T-helper 9 cell (primary cell): ENCODE measurements at places on chromosomes 1 and 21.

- DNase-seq: no peak
Measured at GRCh38 chr1:186303911-186304310, 71.1 kb downstream of the TPR start.

- DNase-seq: no peak
Measured at GRCh38 chr1:41639332-41639936, 155.0 kb upstream of the EDN2 start.

- DNase-seq: no peak
Measured at GRCh38 chr1:58996341-58997059, 212.7 kb upstream of the JUN start.

DNA sequence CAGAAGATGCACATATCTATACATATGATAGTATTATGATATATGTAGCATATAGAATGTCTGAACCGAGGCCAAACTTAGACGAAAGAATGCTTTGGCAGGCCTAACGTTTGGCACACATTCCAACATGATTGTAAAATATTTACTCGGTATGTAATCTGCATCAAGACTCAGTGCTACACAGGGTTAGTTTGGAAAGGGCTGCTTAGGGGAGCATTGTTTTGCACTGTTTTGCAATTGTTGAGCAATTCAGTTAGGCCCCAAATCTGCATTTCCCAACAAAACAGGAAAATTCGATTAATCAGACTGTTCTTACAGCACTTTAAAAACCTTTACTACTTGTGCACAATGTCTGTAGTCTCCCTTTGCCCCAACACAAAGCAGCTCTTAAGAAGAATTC is 216.0 kb upstream of the NEGR1 start:
- DNase-seq: no peak

DNA sequence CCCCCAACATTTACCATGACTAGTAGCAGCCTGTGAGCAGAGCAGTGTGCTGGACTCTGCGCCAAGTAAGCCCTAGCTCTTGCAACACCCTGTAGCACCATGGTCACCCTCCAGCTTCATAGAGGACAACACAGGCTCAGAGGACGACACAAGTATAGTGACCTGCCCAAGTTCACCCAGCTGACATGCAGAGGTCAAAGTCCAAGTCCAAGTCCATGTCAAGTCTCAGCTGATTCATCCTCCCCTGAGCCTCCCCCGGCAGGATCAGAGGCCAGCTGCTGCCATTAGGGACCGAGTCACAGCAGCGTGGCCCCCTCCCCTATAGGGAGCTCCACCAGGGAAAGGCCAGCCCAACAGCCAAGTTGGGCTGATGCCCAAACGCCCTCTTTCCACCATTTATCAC is 15.9 kb downstream of the SDC3 start:
- DNase-seq: no peak

GRCh38 chr1:25501235-25502058 is 42.0 kb upstream of the LDLRAP1 start:
- DNase-seq: no peak

DNA sequence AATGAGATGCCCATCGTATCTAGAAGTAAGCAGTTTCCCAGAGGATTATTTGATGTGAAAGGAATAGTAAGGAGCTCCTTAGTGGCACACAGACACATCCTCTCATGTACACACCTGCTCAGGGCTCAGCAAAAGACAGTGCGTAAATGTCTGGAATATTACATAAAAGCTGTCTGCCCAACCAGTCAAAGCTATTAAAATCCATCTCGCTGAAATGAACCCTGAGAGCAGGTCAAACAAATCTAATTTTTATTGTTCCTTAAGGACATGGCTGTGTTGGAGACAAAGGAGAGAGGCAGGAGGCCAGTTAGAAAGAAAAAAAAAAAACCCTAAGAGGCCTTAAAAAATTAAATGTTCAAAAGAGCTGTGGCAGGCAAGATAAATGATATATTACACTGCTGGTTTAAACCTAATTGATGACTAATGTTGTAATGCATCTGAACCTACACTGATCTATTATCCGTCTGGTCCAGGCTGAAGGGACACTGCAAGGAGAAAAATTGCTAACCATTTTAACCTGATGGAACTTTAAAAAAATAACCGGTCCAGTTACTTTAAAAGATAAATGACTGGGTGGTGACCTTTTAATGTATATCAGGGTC is 58.5 kb upstream of the FGGY start:
- DNase-seq: no peak

GRCh38 chr1:1262071-1262470 is 11.6 kb downstream of the UBE2J2 start:
- DNase-seq: no peak

DNA sequence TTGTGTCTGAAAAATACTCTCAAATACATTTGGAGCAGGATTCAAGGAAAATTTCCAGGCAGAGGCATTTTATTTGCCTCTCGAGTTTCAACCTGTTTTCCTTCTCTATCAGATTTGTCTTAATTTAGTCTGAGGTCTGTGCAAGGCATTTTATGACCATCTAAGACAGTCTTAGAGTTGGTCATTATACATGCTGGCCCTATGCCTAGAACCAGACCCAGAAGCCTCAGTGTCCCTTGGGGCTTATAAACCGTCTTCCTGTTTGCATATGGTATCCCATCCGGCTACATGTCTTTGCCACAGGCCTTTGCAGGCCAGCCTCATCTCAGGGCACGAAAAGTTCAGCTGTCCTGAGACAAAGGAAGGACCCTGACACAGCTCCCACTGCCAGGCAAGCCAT is 346.1 kb downstream of the SIPA1L2 start:
- DNase-seq: no peak

DNA sequence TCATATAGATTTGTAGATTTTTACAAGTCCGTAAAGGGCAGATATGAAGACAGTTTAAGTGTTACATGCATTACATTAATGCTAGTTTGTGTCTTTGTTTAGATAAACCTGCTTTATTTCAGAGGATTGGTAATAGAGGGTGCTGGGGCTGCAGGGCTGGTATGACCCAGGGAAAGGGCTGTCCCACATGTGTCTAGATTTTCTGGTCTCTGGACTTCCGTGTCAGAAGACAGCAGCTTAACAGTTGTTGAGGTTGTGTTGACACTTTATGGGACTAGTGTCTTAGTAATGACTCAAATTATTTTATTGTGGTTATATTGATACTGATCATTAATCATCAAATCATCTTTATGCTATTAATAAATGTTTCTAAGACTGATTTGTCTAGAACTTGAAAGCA is 10.1 kb downstream of the PRDM2 start:
- DNase-seq: no peak

- no peak for DNase-seq
Measured at GRCh38 chr1:210457568-210457967, 128.9 kb downstream of the HHAT start.

DNA sequence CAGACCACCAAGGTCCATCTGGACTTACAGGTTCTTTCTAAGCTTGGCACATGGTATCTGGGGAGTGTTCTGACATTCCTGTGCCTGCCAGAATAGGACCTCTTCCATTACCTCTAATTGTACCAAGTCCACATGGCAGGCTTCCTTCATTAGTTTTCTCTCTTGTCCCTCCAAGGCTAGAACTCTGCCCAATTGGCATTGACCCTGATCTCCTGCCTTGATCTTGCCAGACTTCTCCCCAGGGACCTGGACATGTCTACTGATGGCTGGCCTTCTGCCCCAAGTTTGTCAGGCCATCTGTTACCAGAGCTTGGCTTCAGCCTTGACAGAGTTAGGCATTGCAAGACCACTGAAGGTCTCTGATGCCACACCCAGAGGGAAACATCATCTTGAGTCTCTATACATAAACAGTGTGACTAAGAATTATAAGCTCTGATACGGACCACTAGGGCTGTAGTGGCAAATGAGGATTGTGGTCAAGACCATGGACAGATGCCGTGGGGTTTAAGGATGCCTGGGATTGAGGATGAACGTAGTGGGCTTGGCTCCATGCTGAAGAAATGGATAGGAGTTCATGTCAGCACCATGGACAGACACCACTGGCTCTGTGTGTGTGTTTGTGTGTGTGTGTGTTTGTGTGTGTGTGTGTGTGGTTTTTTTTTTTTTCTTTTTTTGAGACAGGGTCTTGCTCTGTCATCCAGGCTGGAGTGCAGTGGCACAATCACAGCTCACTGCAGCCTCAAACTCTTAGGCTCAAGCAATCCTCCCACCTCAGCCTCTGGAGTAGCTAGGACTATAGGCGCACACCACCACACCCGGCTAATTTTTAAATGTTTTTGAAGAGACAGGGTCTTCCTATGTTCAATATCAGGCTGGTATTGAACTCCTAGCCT is 19.5 kb upstream of the PSMB2 start:
- DNase-seq: no peak

GRCh38 chr1:93537924-93538323 is 90.0 kb downstream of the FNBP1L start:
- no peak for DNase-seq

GRCh38 chr1:94660994-94661393 is 119.4 kb upstream of the F3 start:
- DNase-seq: no peak

DNA sequence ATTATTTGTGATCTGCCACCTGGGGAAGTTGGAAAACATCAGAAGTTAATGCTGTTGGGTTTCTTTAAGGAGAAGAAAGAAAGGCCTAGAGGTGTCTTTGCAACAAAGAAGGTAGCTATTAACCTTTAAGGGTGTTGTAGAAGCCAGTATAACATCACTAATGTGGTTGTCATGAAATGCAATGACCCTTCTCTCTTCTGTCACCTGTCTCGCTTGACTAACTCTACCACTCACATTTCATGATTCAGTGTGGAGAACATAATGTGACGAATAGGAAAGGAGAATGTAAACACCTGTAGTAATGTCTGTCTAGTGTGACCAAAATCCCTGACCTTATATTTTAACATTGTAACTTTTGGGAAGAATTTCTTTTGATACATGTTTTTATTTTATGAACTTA is 211.7 kb upstream of the UBE2U start:
- no peak for DNase-seq

DNA sequence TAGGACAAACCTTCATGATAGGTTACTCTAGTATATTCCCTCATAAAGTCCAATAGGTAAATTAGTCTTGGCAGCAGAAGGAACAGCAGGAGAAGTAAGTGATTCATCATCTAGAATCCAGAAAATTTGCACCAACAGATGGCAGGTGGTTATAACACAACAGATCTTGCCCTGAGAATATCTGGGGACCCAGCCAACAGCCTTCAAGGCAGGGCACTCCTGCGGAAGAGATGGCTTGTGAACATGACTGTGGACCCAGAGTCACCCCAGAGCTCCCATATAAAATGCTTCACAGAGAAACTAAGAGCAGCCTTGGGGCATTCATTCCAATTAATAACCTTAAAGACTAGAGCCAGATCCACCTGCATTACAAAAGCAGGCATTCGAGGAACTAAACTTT is 7.9 kb upstream of the PLA2G2C start:
- DNase-seq: no peak
